Naive thymus-derived CD4-positive, alpha-beta T cell (primary cell): ENCODE measurements at places on chromosomes 3 and 15. TPM values are rescaled to one million over a fixed set of nuclear protein-coding genes. Genes with fewer than 3 reads are reported as not detected.

- DNase-seq = no peak
These were observed 105.1 kb upstream of the BCL6 start for GRCh38 chr3:187850258-187850921.

- DNase-seq = no peak
These were observed 57.6 kb downstream of the ADAMTS17 start for GRCh38 chr15:100284191-100284590.

- no peak for DNase-seq
These were observed 35.8 kb upstream of the BCL2L10 start for GRCh38 chr15:52148403-52148802.

DNA sequence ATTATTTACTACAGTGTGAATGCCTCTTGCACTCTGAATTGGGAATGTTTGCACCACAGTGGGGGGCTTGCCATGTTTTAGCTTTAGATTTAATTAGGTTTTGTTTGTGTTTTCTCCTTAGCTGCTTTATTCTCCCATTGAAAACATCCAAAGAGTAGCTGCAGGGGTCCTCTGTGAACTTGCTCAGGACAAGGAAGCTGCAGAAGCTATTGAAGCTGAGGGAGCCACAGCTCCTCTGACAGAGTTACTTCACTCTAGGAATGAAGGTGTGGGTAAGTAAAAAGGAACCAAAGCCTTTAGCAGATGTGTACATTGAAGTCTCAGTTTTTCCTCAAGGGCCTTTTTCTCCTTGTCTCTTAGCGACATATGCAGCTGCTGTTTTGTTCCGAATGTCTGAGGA is 36.9 kb downstream of the CTNNB1 start:
- no peak for DNase-seq

DNA sequence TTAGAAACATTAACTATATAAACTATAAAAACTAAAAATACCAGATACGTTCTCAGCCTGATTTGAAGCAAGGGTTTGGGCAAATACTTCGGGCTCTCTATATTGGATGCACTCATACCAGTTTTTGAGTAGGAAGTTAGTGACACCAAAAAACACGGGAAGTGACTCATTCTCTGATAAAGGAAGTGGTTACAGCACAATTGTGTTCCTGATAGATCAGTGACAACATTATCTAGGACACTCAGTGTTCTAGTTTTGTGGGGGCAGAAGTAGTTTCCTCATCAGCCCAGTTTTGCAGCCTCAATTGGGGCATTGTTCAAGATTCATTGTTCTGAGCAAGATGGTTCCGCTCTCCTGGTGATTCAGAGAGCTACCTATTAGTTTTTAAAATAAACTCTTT is 469.6 kb upstream of the DPPA4 start:
- peak; percentile 61 for DNase-seq

GRCh38 chr15:63189941-63190768 is 749 bp downstream of the RAB8B start:
- DNase-seq = peak; percentile 13

GOLGA8T gene
- total RNA-seq = not detected

CAND2 gene
- 4.3 TPM for total RNA-seq

IGSF11 gene
- total RNA-seq = not detected
